Activated naive CD4-positive, alpha-beta T cell treated with anti-CD3 and anti-CD28 coated beads, Interleukin-2, amount 10 ng/mL, durations not matched to agents 7 days and 5 days (primary cell): ENCODE measurements at places on chromosomes 1 and 21.

DNA sequence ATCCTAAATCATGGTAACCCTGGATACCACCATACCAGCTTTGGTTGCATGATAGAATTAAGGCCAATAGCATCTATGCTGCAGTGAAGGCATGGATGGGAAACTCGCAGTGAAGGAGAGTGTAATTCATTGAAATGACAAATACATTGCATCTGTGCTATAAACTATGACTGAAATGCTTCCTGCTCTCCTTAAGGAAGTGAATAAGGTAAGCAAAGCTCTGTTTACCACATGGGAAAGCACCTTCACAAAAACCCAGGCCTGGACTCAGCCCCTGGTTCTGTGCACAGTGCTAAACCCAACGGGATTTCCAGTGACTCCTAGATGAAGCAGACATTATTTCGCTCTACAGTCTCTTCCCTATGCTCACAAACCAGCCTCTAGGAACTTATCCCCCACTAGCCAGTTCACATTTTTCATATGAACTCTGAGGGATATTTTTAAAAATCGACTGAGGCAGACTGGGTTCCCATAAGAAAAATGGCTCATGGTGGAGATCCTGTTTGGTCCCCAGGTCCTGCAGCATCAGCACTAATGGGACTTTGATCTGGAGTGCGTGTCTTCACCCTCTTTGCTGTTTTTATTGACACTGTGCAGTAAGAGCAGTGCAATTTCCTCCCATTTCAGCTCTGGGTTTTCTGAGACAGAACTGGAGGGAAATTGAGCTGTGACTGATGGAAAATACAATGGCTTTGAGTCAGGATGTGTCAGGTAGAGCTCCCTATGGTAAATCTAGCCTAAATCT is 362.7 kb downstream of the SIPA1L2 start:
- DNase-seq: no peak

GRCh38 chr21:46604975-46605766 is at the start of gene S100B:
S100B (minus strand) TSS chr21:46605082; CDS start chr21:46602415, 2,667 bp downstream.
- peak; percentile 31 for DNase-seq

DNA sequence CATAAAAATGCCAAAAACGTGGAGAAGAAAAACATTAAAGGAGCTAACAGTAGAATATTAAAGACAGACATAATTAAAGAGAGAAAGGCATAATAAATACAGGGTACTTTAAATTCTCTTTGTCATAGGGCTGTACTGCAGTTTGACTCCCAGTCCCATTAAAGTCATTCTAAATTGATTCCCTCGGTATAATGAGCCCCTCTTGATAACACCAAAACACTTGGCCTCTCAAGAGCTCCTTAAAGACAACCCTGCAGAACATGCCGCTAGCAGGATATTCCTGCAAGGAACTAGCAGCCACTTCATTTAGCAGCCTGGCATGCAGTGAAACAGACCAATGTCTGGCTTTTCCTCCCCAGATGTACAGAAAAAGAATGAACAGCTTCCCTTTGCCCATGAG is 273.8 kb upstream of the ESRRG start:
- no peak for DNase-seq

- DNase-seq: no peak
Measured at GRCh38 chr1:29852248-29852647, 615.9 kb downstream of the PTPRU start.

- DNase-seq: no peak
Measured at GRCh38 chr1:91895832-91896556, 10.0 kb upstream of the TGFBR3 start.

DNA sequence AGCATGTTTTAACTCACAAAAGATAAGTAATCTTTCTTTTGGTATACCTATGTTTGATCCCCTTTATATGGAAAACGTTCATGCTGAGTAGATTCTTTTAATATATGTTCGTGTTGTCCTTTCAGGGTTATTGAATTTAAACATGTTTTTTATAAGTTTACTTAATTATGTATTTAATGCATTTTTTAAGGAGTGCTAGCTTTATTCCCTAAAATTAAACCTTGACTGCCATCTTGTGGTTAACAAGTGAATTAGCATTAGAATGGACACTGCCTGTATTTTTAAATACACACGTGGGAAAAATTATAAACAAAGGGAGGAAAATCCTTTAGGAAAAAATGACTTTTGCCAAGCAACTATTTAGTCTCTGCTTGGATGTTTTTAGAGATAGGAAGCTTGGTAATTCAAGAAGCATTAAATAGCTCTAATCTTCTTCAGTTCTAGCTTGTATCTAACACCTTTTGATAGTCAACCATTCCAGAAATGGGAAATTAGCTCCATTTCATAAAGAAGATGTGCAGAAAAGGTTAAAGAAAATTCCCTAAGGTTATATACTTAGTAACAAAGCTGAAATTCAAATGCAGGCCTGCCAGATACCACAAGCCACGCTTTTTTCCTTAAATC is 43.0 kb downstream of the UBE2U start:
- DNase-seq: no peak

GRCh38 chr1:237396426-237396825 is 354.4 kb downstream of the RYR2 start:
- no peak for DNase-seq
